ENCODE measurements at places on chromosomes 1 and 21.

GRCh38 chr1:2355373-2356261 is 35.7 kb downstream of the MORN1 start:
- no peak for DNase-seq

- no peak for DNase-seq
These were observed 207.6 kb upstream of the NFIA start for GRCh38 chr1:60874718-60875117.

DNA sequence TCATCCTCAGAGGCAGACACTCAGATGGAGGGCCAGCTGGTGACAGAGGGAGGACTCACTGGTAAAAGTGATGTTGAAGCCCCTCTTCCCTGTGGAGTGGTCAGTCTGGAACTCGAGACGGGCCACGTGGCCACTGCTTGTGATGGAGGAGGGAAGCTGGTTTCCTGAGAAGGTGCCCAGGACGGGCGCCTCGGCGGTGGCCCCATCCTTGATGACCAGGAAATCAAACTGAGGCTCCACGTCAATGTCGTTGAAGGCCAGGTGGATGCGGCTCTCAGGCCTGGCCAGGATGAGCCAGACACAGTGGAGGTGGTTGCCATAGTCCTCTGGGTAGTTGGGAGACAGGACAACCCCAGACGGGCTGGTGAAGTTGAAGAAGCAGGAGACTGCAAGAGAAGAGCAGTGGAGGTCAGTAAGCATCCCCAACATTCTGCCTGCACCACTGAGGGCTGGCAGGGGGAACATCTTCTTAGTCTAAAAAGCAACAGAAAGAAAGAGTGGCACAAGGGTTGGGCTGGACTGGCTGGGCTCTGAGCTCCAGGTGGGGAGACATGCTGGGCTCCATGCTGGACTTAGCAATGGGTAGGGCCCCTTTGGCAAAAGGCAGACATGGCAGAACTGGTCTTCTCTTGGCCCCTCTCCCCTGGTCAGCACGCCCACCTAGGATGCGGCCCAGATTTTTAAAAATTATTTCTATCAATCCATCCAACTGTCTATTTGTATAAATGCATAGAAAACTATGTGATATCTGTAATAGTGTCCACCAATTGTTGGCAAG is 120.5 kb upstream of the HMGB4 start:
- DNase-seq = no peak

DNA sequence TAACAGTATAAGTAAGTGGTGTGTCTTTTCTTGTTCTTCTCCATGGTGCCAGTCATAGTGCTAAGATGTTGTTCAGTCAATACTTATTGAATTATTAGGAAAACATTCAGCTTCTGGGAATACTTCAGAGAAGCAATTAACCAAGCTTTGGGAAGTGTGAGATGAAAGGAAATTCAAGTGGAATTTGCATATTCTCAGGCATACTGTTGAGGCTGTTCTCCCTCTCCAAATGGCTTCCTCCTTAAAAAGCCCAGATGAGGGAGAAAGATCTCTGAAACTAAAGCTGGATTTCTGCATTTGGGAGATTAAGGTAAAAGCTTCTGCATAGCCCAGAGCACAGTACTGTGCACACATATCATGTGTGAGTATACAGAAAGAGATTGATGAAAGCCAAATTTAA is 73.4 kb downstream of the MACF1 start:
- no peak for DNase-seq

DNA sequence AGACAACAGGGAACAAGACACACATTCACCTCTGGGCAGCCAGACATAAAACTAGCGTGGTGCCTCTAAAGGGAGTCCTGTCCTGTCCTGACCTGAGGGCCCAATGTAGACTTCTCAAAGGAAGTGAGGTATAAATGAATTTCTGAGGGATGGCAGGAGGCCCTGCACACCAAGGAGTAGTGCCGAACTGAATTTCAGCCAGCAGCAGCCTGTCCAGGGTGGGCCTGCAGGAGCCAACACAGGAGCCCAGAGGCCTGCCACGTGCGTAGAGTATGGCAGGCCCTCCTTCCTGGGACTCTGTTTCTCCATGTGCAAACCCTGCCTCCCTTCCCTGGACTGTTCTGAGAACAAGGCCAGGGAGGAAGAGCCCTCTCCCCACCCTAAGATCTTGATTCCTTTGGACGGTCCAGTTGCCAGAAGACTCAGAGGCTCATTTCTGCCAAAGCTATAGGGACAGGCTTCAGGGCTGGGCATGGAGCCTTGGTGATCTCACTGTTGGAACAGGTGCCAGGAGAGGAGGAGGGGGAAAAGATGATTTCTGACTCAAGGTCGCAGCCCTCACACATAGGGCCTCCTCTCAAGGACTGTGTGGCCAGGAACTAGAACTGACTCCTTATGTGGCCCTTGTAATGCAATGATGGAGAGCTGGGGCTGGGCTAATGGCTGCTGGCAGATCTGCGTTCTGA is 1.8 kb upstream of the FABP3 start:
- DNase-seq = peak; percentile 80

DNA sequence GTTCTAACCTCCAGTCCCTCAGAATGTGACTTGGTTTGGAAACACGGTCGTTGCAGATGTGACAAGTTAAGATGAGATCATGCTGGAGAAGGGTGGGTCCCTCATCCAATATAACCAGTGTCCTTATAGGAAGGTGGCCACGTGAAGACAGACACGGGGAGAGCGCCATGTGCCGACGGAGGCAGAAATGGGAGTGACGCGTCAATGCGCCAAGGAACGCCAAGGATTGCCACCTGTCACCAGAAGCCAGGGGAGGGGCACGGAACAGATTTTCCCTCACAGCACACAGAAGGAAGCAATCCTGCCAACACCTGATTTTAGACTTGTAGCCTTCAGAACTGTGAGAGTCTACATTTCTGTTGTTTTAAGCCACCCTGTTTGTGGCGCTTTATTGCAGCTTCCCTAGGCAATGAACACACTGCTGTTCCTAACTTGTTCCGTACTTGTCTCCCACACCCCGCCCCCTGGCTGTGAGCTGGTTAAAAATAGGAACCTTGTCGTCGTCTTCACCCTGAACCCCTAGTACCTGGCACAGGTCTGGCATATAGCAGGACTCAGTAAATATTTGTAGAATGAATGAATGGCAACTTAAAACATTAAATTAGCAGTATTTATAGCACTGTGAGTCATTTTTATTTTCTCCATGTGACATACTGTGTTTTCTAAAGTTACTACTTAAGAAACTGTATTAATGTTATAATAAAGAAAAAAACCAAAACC is 14.2 kb downstream of the RIMS3 start:
- DNase-seq = no peak

Measured in left forelimb (tissue), 1 donor.